ENCODE measurements at places on chromosomes 16 and 17.

GRCh38 chr17:45282683-45283644 lies 21.1 kb upstream of the SPATA32 start:
- DNase-seq: no peak

- DNase-seq: no peak
These were observed 96.7 kb downstream of the SOCS1 start for GRCh38 chr16:11159282-11159681.

GRCh38 chr16:71260995-71261394 lies 28.2 kb downstream of the CMTR2 start:
- DNase-seq: no peak

GRCh38 chr17:72996791-72997190 lies 95.7 kb downstream of the SLC39A11 start:
- no peak for DNase-seq

DNA sequence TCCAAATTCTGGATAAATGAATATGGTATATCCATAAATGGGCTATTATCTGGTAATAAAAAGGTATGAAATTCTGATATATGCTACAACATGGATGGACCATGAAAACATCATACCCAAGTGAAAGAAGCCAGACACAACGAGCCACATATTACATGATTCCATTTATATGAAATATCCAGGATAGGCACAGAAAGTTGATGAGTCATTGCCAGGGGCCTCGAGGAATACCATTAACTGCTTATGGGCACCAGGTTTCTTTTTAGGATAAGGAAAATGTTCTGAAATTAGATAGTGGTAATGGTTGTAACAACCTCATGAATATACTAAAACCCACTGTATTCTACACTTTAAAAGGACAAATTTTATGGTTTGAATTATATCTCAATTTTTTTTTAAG lies 123.2 kb downstream of the PITPNC1 start:
- DNase-seq: no peak

DNA sequence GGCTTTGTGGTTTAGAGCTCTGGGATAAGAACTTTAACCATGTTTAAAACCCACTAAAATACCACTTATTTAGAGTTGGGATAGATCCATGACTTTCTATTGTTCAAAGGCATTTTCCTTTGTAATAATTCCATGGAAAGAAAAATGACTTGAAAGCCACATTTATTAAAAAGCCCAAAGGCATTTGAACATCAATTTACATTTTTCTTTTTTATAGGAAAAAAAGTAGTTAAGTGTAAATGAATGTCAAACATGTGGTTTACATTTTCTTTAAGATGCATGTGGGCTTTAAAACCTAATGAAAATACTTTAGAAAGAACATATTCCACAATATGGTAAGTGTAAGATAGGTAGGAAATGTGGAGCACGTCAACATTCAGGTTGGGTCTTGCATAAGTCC lies 443.2 kb downstream of the TOX3 start:
- no peak for DNase-seq

DNA sequence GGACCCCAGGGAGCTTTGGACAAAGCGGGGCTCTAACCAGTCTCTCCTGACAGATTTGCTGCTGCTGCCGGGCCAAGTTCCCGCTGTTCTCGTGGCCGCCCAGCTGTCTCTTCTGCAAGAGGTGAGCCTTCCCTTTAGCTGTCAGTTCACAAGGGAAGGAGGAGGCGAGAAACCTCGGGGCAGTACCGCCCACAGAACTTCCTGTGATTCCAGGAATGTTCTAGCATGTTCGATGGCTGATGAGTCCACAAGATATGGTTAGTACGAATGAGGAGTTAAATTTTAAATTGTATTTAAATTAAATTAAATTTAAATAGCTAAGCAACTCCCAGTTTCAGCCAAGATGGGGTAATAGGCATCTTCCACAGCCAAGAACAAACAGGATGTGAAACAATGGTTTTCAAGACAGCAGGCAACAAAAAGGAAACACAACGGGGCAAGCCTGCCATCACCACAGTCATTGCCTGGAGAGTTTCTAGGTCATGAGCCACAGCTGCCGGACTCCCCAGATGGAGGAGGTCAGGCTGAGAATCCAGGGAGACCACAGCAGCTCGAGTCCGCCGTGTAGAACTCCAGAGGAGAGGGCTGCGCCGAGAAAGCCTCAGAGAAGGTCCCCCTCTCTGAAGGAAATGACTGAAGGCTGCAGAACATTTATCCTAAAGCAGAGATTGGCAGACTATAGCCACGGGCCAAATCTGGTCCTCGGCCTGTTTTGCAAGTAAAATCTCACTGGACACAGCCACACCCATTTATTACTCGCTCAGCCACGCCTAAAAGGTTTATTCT lies 9.5 kb upstream of the TCF25 start:
- DNase-seq: no peak

DNA sequence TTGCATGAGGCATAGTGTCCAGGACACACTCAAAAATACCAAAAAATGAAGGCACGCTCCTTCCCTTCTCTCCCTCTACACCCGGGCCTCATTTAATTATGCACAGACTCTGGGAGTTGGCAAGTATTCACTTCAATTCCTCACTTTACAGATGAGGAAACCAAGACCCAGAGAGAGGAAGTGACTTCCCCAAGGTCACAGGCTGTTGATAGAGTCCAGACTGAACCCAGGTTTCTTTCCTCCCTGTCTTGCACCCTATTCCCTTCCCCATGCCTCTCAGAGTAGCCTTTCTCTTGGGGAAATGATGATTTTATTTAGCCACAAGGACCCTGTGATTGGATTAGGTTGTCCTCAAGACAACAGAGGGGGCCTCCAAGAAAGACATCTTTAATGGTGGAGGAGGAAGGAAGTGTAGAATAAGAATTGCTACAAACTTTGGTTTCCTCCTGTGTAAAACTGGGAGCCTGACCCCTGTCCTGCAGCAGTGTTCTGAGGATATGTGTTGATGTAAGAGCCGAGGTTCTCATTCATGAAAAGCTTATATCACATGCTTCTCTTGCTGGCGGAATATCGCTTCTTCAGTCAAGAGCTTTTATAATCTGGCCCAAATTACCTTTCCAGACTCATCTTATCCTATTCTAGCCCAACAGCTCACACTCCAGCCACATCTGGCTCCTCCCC lies 48.8 kb upstream of the SIAH1 start:
- DNase-seq: no peak

DNA sequence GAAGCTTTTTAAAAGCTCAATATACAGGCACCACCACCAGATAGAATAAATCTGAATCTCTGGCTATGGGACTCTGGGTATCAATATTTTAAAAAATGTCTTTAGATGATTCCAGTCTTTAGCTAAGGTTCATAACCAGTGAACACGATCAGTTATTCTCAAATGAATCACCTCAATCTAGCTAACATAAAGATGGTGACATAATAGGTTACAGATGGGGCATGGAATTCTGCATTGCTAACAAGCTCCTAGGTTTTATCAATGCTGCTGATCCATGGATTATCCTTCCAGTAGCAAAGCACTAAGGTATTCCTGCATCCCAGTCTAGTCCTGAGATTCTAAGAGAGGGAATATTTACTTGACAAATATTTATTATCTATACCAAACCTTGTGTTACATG lies 415.5 kb upstream of the CDH11 start:
- DNase-seq: no peak

DNA sequence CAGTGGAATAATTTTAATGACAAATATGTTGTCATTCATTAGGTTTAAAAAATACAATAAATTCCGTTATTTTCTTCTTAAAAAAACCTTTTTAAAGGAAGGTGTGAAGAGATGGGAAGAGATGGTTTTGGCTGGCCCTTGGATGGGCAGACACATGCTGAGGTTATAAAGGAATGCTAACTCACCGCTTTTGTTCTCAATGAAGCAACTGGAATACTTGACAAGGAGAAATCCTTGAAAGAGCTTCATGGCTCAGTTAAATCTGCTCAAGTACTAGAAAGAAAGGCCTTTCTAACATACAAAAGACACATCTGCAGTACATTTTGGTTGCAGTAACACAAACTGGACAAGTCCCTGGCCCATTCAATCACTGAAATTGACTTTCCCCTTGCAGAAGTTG lies 158.3 kb upstream of the KCNJ16 start:
- DNase-seq: no peak

DNA sequence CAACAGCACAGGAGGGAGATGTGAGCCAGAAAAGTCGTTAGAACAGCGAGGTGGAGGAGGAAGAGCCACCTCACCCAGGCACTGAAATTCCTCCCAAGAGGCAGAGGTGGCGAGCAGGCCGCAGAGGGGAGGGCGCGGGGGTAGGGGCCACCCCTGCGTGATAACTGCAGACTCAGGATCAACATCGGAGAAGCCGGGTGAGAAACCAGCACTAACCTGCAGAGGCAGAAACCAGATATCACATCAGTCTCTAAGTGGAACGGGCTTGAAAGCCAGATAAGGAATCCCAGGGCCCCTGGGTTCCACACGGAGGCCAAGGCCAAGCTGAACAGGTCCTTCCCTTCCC lies 39.4 kb upstream of the ZC3H18 start:
- DNase-seq: no peak

- DNase-seq: no peak
These were observed 110.7 kb downstream of the WWOX start for GRCh38 chr16:78209951-78210661.

- no peak for DNase-seq
These were observed 49.6 kb downstream of the RTN4RL1 start for GRCh38 chr17:1975573-1975972.

DNA sequence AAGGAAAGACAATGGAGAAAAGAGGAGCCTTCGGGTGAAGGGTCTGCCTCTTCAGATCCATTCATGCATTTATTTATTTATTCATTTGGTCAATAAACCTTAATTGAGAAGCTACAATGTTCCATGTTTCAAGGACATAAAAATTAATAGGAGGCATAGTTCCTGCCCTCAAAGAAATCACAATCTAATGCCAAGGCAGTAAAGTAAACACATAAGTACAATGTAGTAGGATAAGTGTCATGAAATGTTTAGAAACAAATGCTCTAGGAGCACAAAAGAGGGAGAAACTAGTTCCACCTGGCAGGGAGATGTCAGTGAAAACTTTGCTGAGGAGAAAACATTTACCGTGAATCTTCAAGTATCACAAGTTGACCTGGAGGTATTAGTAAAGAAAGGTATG lies 103.5 kb upstream of the NOG start:
- no peak for DNase-seq

GRCh38 chr17:80955671-80956280 lies 35.9 kb upstream of the CHMP6 start:
- DNase-seq: no peak

GRCh38 chr17:38587947-38588787 lies 17.6 kb downstream of the SRCIN1 start:
- DNase-seq: no peak

DNA sequence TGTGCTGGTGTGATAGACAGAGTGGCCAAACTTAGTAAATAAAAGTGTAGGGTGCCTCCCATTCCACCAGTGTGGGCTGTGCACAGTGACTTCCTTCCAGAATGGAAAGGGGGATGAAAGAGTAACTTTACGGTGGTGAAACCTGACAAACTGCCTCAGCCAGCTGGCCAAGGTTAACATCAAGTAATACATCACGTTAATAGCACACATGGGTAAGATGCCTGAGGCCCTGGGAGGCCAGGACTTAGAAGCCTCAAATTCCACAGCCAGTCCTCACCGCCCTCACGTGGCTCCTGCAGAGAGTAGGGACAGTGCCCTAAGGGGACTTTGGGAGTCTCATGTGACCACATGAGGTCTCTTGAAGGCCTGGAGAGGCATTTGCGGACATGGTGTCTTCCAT lies 14.1 kb downstream of the RMI2 start:
- peak; percentile 56 for DNase-seq

Measured in left renal cortex interstitium (tissue), 4 donors.